ENCODE measurements at places on chromosomes 7 and 10.

- peak; percentile 29 for DNase-seq
Measured at GRCh38 chr10:96017191-96017687, 26.1 kb upstream of the CCNJ start.

DNA sequence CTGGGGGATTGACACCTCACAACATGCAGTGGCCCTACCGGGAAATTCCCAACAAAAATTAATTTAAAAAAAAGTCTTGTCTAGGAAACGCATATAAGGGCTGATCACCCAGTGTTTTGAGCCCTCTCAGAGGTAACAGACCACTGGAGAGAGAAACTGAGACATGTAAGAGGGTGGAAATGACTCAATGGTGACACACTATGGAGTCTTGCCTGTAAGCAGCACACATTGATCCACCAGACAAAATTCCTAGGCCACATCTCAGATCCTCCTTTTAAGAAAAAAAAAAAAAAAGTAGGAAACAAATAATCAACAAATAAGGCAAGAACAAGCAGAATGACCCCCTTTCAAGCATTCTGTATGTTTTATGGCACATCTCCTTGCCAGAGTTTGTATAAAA is 296.2 kb downstream of the MAGI2 start:
- no peak for DNase-seq

GRCh38 chr10:97138846-97139245 is 46.9 kb downstream of the SLIT1 start:
- no peak for DNase-seq

DNA sequence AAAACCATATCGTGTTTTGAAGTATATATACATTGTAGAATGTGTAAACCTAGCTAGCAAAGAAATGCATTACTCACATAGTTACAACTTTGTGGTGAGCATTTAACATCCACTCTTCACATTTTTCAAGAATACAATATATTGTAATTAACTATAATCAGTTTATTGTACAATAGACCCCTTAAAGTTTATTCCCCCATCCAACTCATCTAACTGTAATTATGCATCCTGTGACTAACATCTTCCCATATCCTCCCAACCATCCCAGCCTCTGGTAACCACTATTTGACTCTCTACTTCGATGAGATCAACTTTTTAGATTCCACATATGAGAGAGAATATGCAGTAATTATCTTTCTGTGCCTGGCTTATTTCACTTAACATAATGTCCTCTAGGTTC is 526.4 kb downstream of the KIF20B start:
- no peak for DNase-seq

DNA sequence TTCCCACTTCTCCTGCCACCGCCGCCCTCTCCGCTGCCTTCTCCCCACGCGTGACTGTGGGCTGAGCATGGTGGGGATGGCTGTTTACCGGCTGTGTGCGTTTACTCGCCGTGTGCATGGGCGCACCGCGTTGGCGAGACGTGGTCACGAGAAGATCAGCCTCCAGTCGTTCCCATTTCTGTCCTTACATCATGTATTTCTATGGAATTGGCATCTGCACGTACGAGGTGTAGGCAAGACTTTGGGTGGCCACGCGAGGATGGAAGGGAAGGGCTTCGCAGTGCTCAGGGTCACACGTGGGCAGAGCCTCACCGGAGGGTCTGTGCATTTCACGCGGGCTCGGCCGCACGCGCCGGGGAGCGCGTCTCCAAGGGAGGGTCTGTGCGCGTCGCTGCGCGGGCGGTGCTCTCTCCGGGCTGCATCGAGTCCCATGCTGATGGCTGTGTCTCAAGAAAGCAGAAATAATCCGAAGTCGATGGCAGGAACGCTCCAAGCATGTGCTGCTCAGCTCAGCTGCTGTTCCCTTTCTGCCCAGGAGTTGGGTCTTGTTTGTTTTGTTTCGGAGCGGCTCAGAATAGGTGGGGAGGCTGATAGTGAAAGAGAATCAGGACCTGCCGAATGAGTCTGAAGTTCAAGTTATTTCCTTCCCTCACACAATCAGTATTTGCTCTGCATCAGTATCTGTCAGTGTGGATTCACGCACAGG is 973 bp downstream of the CAMK1D start:
- DNase-seq, result peak; percentile 21

DNA sequence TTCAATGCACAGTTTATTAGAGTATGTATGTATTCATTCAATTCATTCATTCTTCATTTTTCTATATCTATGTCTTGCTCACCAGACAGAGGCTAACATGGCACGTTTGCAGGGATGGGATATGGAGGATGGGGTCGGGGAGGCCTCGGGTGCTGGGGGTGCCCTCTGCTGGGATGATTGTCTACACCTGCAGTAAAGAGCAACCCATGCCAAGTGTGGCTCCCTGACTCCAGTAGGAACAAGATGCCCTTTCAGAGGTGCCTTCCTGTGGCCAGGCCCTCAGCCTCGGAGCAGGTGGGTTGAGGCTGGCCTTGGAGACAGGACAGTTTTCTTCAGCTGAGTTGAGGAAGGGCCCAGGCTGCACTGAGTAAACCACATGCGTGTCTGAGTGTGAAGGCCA is 157.2 kb downstream of the SH2D4B start:
- DNase-seq, result no peak
